ENCODE measurements at places on chromosomes 5 and 9. TPM values are rescaled to one million over a fixed set of nuclear protein-coding genes. Genes with fewer than 3 reads are reported as not detected.

Gene SEMA5A
- total RNA-seq = 1.2 TPM

Gene WNT8A
- total RNA-seq = not detected

Gene WDR31
- 1.1 TPM for total RNA-seq

Gene FAM81B
- not detected for total RNA-seq
